ENCODE measurements at places on chromosomes 13 and 19. TPM values are rescaled to one million over a fixed set of nuclear protein-coding genes. Genes with fewer than 3 reads are reported as not detected.

GRCh38 chr13:78098249-78098648, 179.6 kb upstream of the EDNRB start:
- no peak for DNase-seq

DNA sequence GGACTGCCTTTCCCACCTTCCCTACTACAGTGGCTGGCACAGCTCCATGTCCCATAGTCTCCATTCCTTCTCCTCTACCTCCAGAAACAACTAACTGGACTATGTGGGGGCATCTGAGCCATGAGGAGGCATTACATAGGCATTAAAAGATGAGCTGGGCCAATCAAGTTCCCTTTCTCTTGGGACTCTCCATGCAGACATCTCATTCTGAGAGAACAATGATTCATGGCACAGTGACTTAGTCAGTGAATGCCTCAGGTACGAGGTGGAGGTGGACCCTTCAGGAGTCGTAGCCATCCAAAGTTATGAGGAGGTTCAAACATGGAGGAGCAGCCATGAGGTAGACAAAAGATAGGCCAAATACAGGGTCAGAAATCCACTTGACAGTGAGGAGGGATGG, 70.0 kb downstream of the GPC6 start:
- no peak for DNase-seq

DNA sequence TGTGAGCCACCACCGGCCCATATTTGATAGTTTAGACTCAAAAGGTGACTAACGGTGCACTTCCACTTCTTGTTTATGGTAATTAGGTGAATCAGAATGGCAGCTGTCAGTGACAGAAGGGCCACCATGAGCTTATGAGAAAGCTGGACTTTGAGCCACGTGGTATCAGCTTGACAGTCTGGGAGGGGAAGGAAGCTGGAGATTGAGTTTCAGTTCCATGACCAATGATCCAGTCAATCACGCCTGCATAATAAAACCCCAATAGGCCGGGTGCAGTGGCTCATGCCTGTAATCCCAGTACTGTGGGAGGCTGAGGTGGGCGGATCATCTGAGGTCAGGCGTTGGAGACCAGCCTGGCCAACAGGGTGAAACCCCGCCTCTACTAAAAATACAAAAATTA, 8.2 kb downstream of the EID2B start:
- no peak for DNase-seq

Gene TNFSF13B
- 2.0 TPM for polyA plus RNA-seq

GRCh38 chr13:69450245-69450644, 657.4 kb upstream of the ATXN8OS start:
- DNase-seq: no peak

DNA sequence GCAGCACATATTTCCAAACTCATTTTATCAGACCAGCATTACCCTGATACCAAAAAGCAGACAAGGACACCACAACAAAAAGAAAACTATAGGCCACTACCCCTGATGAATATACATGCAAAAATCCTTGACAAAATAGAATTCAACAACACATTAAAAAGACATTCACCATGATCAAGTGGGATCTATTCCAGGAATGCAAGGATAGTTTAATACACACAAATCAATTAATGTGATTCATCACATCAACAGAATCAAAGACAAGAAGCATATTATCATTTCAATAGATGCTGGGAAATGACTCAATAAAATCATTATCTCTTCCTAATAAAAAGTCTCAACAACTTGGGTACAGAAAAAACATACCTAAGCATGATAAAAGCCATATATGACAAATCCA, 11.2 kb downstream of the ZNF347 start:
- no peak for DNase-seq

All from B cell (primary cell).